Fibroblast of mammary gland (primary cell): ENCODE measurements at places on chromosomes 6 and 20.

DNA sequence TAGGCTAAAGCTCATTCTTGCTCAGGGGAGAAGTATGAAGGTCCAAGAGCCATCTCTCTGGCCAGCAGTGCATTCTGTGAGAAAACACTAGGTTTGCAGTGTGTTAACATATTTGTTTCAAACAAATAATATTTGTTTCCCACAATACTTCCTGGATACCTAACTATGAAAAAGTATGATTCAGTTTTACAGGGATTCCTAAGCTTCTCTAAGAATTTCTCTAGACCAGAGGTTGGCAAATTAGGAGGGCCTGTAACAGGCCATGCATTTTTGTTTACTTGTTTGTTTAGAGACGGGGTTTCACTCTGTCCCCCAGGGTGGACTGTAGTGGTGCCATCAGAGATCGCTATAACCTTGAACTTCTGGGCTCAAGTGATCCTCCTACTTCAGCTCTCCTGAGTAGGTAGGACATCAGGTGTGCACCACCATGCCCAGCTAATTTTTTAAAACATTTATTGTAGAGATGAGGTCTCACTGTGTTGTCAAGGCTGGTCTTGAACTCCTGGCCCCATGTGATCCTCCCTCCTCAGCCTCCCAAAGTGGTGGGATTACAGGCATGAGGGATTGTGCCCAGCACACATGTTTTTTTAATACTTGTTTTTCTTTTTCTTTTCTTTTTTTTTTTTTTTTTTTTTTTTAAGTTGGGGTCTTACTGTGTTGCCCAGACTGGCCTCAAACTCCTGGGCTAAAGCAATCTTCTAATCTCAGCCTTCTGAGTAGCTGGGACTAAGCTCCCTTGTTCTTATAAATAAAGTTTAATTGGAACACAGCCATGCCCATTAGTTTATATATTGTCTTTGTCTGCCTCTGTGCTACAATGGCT, 71.7 kb downstream of the ADGRG6 start:
- DNase-seq = no peak

DNA sequence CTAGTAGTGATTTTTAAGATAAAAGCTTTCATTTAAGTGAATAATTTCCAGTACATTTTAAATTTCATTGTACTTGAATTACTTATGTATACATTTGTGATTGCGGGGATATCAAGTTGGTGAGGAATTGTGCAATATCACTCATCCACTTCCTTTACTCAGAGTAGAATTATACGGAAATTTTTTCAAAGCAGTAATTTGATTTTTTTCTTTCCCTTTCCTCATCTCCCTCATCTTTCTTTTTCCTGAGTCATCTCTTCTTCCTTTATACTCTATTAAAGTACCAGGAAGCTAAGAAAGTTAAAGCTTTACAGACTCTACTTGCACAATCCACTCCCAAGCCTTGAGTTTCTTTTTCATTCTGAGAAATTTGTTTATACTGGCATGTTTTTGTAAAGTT, 60.9 kb upstream of the DEFB112 start:
- DNase-seq = no peak

GRCh38 chr6:170288091-170288631, 2.7 kb downstream of the DLL1 start:
- no peak for DNase-seq

DNA sequence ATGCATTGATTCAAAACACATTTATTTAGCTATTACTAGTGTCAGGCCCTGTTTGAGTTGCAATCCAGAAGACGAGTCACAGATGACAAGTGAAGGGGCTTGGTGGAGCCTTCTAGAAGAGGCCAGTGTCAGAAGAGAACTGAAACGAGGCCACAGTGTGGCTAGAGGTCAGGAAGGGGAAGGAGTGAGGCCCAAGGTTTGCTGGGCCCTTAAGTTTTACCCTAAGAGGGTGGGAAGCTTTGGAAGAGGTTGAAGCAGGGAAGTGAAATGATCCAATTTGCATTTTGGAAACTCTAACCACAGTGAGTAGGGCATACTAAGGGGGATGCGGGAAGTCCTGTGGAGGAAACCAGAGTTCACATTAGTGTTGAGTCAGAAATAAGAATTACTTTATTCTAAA, 25.0 kb downstream of the TTK start:
- peak; percentile 7 for DNase-seq

DNA sequence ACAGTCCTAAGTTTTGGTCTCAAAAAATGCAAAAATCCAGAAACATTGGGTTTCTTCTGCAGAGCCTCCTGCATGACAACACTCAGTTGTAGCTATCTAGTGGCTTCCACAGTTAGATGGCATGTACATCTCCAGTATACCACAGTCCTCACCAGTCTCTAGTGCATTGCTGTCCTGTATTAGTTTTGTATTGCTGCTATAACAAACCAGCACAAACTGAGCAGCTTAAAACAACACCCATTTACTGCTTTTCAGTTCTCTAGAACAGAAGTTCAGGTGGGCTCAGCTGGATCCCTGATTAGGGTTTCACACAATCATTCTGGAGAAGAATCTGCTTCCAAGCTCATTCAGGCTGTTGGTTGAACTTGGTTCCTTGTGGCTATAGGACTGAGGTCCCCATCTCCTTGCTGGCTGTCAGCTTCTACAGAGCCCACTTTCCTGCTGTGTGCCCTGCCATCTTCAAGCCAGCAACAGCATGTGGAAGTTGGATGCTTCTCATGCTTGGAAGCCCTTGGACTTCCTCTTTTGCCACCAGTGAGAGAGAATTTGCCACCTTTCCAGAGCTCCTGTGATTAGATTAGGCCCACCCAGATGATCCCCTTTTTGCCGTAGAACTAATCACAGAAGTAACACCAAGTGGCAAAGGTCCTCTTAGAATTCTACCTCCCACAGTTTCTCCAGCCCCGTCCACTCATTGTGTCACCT, 48.9 kb upstream of the TBC1D7 start:
- no peak for DNase-seq

GRCh38 chr6:71072508-71072907, 115.6 kb upstream of the B3GAT2 start:
- DNase-seq = peak; percentile 69

DNA sequence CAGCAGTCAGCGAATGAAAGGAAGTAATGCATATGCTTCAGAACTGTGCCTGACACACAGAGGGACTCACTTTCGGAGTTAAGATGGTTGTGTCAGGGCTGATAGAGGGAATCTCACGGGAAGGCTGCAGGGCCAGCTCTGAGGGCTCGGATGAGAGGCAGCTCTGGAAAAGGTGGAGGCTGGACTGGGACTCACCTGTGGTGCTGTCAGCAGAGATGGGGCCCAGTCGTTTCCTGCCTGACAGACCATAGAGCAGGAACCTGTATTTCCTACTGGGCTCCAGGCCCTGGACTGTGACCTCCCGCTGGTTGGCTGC, 9.3 kb downstream of the CYP21A2 start:
- no peak for DNase-seq

GRCh38 chr6:5670811-5671561, 335.7 kb downstream of the NRN1 start:
- DNase-seq = peak; percentile 79

DNA sequence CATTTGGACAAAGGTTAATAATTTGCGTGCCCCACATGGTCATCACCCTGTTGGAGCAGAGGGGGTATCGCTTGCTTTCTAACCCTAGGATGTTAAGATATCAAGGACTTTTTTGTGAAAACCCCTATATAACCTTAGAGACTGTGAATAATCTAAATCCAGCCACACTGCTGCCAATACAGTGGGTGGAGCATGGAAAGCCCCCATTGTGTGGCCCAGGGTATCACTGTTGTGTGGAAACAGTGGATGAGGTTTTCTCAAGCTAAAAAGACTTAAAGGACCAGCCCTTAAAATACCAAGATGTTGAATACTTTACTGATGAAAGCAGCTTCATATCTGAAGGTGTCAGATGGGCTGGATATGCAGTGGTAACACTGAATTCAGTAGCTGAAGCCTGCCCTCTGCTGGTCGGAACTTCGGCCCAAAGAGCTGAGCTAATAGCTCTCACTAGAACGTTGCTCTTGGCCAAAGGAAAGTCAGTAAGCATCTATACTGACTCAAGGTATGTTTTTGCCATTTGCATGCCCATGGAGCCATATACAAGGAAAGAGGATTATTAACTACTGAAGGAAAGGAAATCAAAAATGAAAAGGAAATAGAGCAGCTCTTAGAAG, 695.2 kb downstream of the PHF3 start:
- peak; percentile 60 for DNase-seq

GRCh38 chr6:11712760-11713159, 65.8 kb downstream of the ADTRP start:
- DNase-seq = peak; percentile 66

- no peak for DNase-seq
Observed at GRCh38 chr20:13857304-13857703, 72.5 kb downstream of the NDUFAF5 start.

GRCh38 chr6:144334150-144334708, 49.1 kb downstream of the UTRN start:
- no peak for DNase-seq

- DNase-seq = no peak
Observed at GRCh38 chr6:34463849-34464248, 2.0 kb upstream of the PACSIN1 start.

- DNase-seq = peak; percentile 18
Observed at GRCh38 chr6:114364301-114364700, 21.5 kb upstream of the HS3ST5 start.

DNA sequence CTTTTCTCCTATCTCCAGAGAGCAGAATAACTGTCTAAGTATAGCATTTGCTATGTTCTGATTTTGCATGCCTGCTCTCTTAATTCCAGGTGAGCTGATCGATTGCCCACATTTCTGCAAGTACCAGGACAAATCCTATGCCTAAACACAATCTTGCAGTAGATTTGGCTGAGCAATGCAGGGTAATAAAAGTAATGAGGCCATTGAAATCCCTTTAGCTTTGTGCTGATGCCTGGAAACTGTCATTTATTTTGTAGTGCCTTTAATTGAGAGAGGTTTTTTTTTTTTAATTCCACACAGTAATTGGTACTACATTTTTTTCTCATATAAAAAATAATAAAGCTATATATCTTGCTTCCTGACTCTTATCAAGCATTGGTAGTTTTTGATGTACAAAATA, 252.3 kb downstream of the NKAIN2 start:
- DNase-seq = no peak

DNA sequence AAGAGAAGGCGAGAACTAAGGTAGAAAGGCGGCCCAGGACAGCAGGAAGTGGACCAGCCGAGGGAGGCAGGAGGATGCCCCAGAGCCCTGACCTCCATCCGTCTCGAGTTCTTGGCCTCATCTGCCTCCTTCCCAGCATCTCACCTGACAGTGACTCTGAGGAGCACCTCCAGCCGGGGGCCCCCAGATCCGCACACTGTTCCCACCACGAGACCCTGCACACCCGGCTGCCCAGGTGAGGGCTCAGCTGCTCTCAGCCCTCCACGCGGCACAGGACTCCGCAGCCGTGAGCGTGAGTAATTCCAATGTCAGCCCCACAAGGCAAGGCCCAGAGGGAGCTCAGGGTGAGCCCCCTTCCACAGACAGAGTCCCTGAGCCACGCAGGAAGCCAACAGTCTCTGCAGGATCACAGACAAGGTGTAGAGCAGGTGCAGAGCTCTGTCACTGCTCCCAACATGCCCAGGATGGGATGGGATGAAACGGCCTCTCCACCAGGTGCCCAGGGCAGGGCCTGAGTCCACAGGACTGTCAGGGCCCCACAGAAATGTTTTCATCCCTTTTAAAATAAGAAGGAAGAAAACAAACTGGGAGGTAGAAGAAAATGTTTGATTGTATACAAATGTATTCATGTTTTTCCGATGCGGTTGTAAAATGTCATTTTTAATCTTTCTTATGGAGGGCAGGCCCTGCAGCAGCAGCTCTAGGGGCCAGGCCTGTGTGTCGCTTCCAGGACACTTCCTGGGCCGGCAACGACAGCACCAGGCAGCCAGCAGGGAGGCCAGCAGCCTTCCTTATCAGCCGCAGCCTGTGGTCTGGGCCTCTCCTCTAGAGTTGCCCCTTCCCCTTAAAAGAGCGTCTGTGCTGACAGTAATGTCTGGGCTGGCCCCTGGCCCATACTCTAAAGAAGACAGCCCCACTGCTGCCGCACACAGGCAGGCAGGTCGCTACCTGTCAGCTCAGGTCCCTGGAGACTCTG, 66.9 kb downstream of the DLL1 start:
- no peak for DNase-seq

- no peak for DNase-seq
Observed at GRCh38 chr20:57567471-57568079, 6.7 kb downstream of the PCK1 start.
